ENCODE measurements at places on chromosomes 6 and 20.
A peak's percentile ranks its signal among the peaks of the same experiment; 100 is the strongest.

GRCh38 chr6:36355819-36356218 is 19.1 kb upstream of the BNIP5 start:
- DNase-seq = no peak

- no peak for DNase-seq
These were observed 28.0 kb downstream of the BPIFB1 start for GRCh38 chr20:33311011-33311410.

- DNase-seq = no peak
These were observed 1008.3 kb downstream of the KIF16B start for GRCh38 chr20:15564981-15565380.

DNA sequence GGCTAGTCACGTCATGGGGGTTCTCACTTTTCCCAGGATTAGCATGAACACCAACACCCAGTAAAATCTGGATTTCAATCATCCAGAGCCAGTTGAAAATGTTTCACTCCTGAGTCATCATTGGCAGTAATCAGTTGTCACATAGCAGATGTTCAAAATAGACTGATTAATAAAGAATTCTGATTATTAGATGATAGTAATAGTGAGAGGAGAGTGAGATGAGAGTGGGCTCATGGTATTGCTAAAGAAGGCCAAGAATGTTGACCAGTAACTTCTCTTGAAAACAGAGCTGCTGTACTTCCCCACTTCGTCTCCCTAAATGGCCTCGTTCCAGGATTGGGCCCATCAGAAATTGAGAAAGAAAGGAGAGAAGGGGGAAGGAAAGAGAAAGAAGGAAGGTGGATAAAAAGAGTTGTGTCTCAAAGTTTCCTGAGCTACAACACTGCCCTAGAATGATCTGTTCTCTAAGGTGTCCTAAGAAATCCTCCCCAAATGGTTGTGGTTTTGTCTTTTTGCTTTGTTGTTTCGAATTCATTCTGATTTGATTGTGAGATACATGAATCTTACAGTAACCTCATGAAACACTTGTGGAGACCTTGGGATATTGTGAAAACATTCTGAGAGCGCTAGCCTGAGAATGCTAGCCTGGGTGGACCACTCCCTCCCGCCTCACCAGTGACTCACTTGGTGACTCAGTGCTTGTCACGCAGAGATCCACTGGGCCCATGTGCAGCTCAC is 502.2 kb upstream of the JARID2 start:
- no peak for DNase-seq

DNA sequence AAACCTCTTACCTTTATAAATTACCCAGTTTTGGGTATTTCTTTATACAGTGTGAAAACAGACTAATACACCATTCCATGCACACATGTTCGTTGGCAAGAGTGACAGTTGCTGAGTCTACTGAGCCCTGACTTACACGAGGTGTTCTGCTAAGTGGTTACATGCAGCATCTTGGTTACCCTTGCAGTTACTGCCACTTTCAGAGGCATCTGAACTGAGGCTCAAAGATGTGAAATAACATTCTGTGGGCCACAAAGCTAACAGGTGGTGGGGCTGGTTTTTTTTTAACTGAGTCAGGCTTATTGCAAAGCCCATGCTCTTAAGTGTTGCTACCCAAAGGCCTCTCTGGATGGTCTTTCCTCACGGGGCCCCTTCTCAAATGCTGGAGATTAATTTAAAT is 54.4 kb upstream of the GTSF1L start:
- no peak for DNase-seq

GRCh38 chr6:64113704-64114103 is 478.1 kb downstream of the PHF3 start:
- no peak for DNase-seq

DNA sequence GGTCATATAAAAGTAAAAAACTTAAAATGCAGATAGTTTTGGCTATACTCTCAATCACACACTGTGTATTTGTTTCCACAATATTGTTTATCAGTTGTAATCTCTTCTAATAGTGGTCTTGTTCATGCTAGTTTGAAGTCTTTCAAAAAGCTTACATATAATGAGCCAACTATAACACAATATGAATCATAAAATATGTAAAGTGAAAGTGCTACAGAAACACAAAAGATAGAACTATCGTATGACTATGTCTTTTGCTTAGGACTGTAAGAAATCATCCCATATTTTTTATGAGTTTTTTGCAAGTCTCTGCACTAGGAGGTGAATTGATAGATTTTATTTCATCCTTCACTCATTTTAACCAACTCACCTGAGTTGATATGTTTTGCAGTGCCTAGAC is 136.0 kb downstream of the MMUT start:
- no peak for DNase-seq

DNA sequence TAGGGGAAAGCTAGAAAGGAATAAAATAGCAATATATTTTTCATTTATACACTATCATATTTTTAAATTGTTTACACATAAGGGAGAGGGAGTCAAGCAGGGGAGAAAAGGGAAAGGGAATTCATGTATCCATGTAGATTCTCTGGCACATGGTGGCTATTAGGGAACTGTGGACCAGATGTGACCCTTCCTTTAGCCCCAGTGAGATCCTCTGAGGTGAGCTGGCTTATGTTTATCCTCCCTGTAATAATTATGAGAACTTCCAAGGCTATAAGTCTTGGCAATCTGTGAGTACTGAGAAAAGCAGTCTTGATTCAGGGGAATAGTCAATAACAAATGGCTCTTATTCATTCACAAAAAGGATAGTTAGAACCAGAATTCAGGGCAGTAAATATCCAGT is 42.6 kb downstream of the TSBP1 start:
- no peak for DNase-seq

DNA sequence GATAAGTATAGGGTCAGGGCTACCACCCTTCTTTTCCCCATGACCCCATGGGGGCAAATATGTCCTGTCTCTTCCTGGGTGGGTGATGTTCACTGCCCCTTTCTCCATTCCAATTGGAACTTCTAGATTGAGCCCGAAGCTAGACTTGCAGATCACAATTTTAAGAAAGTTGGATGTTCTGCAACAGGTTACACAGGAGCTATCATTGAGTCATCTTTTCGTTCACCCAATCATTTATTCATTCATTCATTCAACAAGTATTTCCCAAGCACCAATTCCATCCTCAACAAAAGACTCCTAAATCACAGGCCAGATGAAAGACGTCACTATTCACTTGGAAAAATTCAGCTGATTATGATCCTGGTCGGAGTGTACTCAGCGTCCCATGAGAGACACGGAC is 71.0 kb upstream of the FOXP4 start:
- DNase-seq = no peak

GRCh38 chr6:27260369-27260768 is 12.9 kb downstream of the PRSS16 start:
- DNase-seq = no peak

GRCh38 chr6:5199702-5200101 is 61.0 kb downstream of the LYRM4 start:
- DNase-seq = no peak

GRCh38 chr20:8602389-8603116 is 466.3 kb upstream of the PLCB4 start:
- no peak for DNase-seq

DNA sequence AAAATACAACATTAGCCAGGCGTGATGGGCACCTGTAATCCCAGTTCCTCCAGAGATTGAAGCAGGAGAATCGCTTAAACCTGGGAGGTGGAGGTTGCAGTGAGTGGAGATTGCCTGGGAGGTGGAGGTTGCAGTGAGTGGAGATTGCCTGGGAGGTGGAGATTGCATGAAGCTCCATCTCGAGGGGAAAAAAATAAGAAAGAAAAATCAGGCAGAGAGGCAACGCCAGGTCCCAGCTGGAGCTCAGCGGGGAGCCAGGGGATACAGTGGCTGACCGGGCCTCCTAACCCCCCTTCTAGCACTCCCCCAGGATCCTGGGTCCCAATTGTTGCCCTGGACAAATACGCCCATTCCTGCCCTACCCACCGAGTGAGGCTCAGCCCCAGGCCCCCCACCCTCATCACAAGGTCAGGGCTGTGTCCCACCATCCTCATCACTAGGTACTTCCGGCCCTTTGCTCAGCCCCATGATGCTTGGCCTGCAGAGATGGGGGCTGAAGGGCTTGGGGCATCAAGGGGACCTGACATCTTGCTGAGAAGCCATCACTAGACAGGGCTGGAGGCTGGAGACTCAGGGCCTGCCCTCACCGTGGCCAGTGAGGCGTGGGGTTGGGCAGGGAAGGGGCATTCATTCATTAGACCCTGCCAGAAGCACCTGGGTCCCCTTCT is 1.9 kb downstream of the OGFR start:
- no peak for DNase-seq

GRCh38 chr6:106973836-106974335 is 643 bp downstream of the CD24 start:
- no peak for DNase-seq

- DNase-seq = peak; percentile 33
These were observed at the start of gene C6orf141 for GRCh38 chr6:49550492-49551077. Gene C6orf141, plus strand, starts transcription at chr6:49550668. Its CDS starts 125 bp downstream, at chr6:49550793.

GRCh38 chr6:15143086-15143485 is 102.8 kb upstream of the JARID2 start:
- DNase-seq = no peak

DNA sequence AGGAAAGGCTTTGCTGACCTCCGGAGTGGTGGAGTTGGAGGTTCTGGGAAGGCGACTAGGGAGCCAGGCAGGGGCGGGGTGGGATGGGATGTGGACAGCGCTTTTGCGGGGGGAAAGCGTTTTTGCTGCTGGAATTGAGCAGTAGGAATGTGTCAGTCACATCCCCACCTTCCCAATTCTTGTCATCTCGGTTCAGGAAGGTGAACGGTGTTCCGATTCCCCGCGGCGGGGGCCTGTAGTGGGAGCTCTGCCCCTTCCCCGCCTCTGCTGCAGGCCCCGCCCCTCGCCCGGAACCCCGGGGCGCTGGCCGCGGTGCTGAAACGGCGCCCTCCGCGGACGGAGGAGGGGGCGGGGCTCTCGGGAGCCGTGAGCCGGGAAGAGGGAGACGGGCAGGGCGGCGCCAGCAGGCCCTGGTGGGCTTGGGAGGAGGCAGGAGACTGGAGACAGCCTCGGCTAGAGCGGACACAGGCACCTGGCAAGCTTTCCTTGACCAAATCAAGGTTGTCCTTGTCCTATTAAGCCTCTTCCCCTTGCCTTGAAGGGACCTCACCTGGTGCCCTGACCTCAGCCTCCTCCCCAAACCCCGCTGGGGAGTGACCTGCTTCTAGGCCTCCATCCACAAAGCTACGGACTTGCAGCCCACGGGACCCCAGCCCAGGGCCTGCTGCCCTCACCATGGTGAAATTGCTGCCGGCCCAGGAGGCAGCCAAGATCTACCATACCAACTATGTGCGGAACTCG is at the start of gene LHFPL5:
Gene LHFPL5 (plus strand): TSS at position 357 of the 741 bp plus-strand sequence. CDS start 319 bp downstream, at position 676.
- DNase-seq = no peak

DNA sequence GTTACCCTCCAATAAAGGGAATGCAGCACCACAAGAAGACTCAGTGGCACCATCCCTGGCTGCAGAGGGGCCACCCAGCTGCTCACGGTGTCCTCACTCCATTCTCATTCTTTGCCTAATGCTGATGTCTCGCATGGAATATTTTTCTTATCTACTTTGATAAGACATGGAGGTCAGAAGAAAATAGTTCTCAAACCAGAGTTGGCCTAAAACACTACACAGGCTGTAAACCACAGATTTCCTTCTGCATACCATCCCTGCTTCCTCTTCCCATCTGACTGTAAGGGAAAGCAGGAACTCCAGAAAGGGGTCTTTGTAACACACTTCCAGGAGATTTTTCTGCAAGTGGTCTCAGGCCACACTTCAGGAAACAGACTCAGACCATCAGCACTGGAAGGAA is 43.1 kb upstream of the CD93 start:
- no peak for DNase-seq

DNA sequence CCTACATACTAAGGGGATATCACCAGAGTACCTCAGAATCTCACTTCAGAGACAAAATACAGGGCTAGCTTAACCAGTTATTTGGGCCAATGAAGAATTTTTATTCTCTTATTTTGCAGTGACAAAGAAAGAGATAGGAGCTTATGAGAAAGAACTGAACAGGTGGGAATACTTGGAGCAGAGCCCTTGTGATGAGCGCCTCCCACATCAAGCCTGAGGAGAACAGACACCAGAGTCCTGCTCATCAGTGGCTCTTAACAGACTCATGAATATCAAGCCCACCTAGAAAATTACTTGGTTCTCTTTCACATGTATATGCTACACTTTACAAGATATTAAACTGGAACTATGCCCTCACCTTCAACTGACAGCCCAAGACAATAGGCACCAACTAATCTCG is 99.0 kb downstream of the FAXC start:
- DNase-seq = no peak

DNA sequence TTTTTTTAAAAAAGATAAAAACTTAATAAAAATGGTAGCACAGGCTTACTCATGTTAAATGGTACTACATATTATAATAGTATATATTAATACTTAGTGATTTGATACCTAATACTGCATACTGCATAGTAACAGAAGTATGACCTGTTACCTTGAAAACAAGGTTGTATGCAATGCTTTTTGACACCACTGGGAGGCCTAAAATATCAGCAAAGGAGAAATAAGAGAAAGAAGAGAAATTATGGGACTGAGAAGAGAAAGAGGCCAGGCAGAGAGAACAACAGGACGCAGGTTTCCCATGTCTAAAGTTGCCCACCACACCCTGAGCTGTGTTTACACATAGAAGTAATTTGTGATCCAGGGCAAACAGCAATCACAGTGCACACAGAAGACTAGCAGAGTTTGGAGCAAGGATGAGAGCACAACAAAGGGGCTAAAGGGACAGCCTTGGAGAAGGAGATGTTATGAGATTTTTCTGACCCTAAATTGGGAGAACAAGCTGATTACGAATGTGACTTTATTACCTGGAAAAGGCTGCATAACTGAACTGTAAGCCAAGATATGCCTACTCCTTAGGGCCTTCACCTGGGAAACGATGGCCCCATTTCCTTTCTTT is 73.2 kb downstream of the ROS1 start:
- DNase-seq = no peak

DNA sequence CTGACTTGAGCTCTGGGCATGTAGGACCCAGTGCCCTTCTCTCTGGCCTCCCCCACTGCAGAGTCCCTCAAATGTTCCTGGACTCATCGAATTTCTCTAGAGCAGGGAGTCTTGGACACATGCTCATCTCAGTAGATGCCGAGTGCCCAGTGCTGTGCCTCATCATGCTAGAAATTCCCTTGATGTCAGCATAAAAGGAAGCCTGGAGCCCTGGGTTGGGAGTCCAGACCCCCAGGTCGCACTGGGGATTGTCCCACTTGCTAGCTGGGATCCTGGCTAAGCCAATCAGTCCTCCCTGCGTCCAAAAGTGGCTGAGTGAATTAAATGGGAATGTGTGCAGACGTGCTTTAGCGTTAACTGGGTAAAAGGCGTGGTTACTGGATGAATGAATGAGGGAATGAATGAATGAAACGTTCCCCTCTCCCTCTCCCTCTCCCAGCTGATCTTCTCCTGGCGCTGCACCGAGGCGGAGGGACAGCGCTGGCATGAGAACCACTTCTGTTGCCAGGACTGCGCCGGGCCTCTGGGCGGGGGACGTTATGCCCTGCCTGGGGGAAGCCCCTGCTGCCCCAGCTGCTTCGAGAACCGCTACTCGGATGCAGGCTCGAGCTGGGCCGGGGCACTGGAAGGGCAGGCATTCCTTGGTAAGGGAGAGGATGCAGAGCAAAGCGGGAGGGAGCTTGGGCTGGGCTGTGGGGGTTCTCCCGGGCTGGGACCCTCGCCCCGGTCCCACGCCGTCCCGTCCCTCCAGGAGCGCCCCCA is 1.6 kb upstream of the TOMM6 start:
- peak; percentile 29 for DNase-seq

Data from nucleus accumbens (tissue), 56 donors.